Aorta (tissue), 5 donors: ENCODE measurements at places on chromosomes 5 and 9.
A peak's percentile ranks its signal among the peaks of the same experiment; 100 is the strongest.

GRCh38 chr5:132103969-132104391, 30.4 kb downstream of the CSF2 start:
- H3K36me3 ChIP-seq = no peaks in the 10 kb centered on the region
- DNase-seq = no peak
- H3K27me3 ChIP-seq = no peaks in the 10 kb centered on the region
- H3K27ac ChIP-seq = peak overlapping the region; percentile 23
- peaks cover 6% of the 10 kb centered on the region for H3K4me1 ChIP-seq

DNA sequence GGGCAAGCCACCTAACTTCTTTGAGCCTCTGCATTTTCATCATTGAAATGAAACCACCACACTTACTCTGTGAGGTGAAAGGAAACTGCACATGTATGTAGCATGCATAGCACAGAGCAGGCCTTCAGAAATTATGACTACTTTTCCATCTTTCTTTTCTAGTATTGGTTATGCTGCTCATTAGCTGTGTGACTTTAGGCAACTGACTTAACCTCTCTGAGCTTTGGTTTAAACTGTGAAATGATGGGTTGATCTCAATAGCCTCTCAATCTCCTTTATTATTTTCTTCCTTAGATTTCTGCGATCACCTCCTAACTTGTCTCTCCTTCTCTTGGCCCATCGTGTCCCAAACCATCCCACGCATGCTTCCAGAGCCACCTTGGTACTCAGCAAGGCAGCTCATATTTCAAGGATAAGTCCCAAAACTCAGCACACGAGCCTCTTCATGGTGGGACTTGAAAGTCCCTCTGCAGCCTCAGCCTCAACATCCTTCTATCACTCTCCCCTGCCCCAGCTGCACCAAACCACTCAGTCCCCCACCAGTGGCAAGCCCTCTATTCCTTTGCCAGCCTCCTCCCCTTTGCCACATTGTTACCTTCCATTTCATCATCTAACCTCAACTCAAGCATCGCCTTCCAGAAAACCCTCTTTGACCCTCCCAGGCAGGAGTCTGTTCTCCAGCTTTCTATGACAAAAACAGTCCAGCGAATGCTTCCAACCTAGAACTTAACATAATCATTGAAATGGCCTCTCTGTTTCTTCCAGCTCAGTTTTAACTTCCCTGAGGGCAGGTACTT, 60.3 kb upstream of the DNAH5 start:
- DNase-seq = no peak
- no peaks in the 10 kb centered on the region for H3K36me3 ChIP-seq
- no peak overlapping the region for H3K4me3 ChIP-seq
- H3K27me3 ChIP-seq = no peaks in the 10 kb centered on the region

GRCh38 chr5:55222092-55222984, 4.8 kb downstream of the MCIDAS start:
- H3K27ac ChIP-seq = no peak overlapping the region
- DNase-seq = no peak
- H3K36me3 ChIP-seq = no peaks in the 10 kb centered on the region

- DNase-seq = no peak
- H3K27me3 ChIP-seq = no peaks in the 10 kb centered on the region
- no peak overlapping the region for H3K27ac ChIP-seq
- no peak overlapping the region for H3K4me3 ChIP-seq
Measured at GRCh38 chr5:149623473-149623872, 42.2 kb downstream of the ARHGEF37 start.

- H3K36me3 ChIP-seq = no peaks in the 10 kb centered on the region
- DNase-seq = no peak
- H3K27me3 ChIP-seq = no peaks in the 10 kb centered on the region
Measured at GRCh38 chr9:113499153-113499875, 35.8 kb downstream of the RGS3 start.

DNA sequence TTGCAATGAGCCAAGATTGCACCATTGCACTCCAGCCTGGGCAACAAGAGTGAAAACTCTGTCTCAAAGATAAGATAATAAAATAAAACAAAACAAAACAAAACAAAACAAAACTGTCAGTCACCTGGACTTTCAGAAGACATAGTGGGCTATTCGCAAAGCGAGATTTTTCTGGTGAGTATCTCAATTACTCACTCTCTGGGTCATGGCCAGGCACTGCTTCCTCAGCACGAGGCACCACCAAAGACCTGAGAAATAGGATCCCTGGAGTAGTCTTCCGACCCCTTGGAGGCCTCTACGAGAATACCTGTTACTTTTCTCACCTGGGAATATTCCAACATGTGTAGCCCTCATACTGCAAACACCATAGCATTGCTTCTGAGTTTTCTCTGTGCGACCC, 201.7 kb upstream of the ZNF618 start:
- H3K4me1 ChIP-seq = no peaks in the 10 kb centered on the region
- no peaks in the 10 kb centered on the region for H3K36me3 ChIP-seq
- H3K27ac ChIP-seq = no peak overlapping the region
- no peak overlapping the region for H3K4me3 ChIP-seq
